Hematopoietic multipotent progenitor cell treated with erythropoietin and hydrocortisone succinate and interleukin-3 and kit ligand, for 15 days (in vitro differentiated cells): ENCODE measurements at places on chromosomes 7 and 10.

- no peak for DNase-seq
Observed at GRCh38 chr7:724298-724697, 2.2 kb upstream of the DNAAF5 start.

DNA sequence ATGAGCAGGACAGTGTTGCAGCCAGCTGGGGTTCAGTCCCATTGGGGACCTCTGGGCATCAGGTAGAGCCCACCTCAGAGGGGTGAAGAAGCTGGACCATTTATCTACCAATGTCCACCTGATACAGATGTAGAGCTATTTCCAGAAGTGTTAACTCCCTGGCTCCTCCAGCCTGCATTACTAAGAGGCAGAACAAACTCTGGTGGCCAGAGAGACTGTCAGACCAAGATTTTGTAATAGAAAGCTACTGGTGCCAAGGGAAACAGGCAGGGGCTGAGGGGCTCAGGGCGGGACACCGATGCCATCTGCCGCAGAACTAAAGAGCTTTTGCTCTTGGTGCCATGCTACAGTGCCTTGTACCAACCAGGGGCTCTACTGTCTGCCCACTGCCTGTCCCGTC lies 268.2 kb upstream of the HABP2 start:
- DNase-seq: no peak

GRCh38 chr7:102279537-102280400 lies 6.9 kb upstream of the SH2B2 start:
- peak; percentile 17 for DNase-seq

GRCh38 chr10:103967448-103968071 lies 620 bp downstream of the SLK start:
- peak; percentile 27 for DNase-seq

GRCh38 chr10:113350311-113351040 lies 202.4 kb upstream of the HABP2 start:
- no peak for DNase-seq

DNA sequence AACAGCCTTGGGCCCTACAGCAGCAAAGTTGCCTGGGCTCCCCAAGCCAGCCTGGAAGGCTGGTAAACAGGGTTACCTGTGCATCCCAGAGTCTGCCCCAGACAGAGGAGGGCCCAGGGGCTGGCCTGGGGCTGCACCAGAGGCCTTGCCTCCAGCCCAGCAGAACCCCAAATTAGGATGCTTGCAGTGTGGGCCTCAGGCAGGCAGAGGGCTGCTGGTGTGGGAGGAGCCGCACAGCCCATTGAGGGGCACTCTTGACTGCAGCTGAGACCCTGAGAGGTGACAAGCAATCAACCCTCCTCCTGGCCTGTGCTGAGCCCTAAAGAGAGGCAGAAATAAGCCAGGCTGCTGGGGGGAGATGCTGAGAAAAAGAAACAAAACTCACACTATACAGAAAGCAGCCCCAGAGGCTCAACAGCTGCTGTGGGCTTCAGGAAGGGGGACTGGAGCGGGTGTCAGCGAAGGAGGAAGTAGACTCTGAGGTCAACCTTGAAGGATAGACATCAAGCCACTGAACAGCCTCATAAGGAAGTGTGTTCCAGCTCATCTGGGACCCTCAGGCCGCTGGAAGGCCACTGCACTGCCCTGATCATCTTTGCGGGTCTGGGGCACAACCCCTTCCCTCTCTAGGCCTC lies 6.6 kb downstream of the AIFM2 start:
- DNase-seq: no peak

GRCh38 chr7:119996634-119997033 lies 276.3 kb upstream of the KCND2 start:
- no peak for DNase-seq

- no peak for DNase-seq
Observed at GRCh38 chr10:71687077-71687476, 32.5 kb downstream of the C10orf105 start.

- no peak for DNase-seq
Observed at GRCh38 chr7:122430710-122431109, 126.2 kb upstream of the FEZF1 start.

DNA sequence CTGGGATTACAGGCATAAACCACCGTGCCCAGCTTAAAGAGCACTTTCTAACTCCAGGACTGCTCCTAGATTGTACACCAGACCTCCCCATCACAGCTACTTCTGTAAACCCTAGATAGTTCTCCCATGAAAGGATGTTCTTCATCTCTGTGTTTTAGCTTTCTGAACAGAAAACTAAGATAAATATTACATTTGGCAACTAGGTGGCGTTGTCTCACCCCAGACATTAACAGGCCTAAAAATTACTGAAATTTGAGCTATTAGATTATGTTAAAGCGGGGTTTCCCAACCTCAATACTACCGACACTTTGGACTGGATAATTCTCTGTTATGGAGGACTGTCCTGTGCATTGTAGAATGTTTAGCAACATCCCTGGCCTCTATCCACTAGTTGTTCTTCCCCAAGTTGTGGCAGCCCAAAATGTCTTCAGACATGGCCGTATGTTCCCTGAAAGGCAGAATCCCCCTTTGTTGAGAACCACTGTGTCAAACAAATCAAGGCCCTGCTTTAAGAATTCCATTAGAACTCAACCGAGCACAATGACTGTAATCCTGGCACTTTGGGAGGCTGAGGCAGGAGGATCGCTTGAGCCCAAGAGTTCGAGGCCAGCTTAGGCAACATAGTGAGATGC lies 19.1 kb downstream of the ATOH7 start:
- peak; percentile 37 for DNase-seq

DNA sequence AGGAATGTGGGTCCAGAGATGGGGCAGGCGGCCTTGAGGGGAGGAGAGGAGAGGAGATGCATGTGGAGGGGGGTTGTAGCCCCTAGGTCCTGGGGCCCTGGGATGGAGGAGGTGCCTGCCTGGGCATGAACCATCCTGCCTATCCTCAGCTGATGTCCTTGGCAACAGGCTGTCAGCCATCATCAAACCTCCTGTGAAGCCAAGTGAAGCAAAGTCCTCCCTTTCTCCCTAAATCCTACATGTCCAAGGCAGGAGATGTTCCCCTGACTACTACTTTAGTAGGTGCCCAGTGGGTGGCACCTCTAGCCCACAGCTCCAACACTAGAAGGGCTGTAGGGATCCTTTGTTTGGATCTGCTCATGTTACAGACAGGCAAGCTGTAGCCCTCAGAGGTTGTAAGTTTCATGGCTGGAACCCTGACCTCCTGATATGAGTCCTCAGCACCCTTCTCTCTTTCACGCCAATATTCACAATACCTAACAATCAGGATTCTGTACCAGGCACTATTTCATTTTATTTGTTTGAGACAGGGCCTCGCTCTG lies 66.6 kb upstream of the SYPL1 start:
- no peak for DNase-seq

DNA sequence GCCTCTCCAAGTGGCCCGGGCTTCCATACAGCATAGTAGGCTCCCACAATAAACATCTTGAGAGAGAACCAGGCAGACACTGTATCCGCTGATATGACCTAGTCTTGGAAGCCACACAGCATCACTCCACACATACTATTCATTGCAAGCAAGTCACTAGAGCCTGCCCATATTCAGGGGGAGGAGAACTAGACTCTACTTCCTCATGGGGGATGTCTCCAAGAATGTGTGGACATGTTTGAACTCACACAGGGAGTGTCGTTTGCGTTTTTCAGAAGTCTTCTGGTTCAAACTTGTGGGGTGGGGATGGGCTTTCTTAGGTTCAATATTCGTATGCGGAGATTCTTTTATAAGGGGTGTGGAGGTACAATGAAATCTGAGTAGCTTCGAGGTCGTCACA lies 232.6 kb upstream of the HABP2 start:
- no peak for DNase-seq

DNA sequence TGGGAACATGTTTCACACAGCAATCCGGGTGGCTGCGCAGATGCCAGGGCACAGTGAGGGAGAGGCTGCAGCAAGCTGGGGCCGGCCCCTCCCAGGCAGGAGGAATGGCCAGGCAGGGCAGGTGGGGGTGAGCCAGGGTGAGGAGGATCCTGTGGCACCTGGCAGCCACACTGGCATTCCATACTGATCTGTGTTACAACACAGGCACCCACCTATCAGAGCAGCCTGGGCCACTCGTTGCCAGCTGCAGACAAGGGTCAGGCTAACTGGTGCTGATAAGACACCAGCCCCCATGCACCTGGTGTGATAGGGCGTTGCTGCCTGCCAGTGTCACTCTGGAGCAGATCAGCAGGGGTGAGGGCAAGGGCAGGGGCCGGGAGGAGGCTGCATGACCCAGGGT lies 16.6 kb upstream of the RET start:
- no peak for DNase-seq

DNA sequence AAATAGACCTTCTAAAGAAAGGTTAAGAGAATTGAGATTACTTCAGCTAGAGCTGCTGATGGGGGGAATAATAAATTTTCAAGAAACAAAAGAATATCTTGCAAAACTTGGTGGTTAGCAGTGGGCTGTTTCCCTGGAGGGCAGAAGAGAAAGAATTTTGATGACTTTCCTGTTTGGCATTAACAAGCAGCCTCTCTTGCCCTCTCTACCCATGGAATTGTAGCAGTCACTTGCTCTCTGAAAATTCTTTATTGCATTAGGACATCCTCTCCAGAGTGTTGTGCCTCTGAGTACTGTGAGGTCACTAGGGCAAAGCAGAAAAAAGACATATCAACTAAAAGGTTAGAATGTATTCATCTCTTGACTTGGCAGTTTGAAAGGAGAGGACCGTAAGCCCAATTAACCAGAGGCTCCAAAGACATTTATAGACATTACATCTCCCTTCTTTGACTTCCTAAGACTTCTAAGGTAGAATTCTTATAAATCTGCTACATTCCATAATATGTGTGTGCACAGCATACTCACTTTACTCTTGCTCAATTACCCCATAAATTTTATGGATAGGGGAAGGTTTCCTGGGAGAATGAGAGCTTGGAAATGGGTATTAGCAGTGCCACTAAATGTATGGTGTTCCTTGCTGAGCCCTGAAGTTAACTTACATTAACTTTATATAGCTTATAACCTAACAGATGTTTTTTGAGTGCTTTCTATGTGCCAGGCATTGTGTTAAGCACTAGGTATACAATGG lies 215.3 kb downstream of the KIF20B start:
- DNase-seq: no peak

DNA sequence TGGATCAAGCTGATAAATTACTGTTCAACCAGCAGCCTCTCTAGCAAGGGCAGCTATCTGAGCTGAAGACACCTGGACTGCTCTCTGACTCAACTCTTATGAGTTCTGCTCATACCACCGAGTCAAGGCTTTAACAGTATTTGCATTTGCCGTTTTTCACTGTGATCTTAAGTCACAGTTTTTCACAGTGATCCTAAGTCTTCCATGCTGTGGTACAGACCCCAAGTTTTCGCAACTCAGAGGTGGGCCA lies 31.3 kb downstream of the PIP4K2A start:
- DNase-seq: peak; percentile 64

GRCh38 chr10:11357439-11357838 lies 254.0 kb downstream of the USP6NL start:
- no peak for DNase-seq

DNA sequence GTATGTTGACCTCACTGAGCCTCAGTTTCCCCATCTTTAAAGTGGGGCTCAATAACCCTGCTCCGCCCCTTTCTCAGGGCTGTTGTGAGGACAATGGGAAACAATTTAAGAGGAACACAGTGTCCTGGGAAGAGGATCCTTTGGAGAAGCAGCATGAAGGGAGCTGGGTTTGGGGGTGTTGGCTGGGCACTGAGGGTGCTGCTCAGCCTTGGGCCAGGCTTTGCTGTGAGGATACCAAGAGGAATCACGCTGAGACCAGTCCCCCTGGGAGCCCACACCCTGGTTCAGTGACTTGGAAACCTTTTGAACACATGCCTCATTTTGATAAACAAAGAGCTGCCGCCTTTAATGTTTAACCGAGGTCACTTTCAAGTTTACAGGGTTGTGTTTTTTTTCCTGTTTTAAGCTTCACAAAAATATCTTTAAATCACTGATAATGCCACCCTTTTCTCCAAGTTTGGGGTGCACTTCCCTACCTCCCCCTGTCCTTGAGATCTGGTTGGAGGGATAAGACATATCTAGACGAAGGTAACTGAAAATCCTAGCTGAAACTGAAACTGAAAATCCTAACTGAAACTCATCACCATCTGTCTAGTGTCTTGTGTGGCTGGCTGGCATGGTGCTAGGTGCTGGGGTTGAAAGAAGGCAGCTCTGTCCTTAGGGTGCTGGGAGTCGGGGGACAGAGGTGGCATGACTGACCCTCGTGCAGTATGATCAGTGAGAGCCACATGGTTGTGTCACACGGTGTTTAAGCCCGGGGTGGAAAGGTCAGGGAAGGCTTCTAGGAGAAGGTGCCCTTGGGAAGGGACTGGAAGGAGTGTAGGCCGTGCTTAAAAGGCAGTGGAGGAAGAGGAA lies 27.7 kb downstream of the ZNF775 start:
- peak; percentile 49 for DNase-seq

GRCh38 chr7:76377186-76377918 lies 18.6 kb upstream of the YWHAG start:
- no peak for DNase-seq

- DNase-seq: no peak
Observed at GRCh38 chr10:122441961-122442360, 12.5 kb upstream of the ARMS2 start.

DNA sequence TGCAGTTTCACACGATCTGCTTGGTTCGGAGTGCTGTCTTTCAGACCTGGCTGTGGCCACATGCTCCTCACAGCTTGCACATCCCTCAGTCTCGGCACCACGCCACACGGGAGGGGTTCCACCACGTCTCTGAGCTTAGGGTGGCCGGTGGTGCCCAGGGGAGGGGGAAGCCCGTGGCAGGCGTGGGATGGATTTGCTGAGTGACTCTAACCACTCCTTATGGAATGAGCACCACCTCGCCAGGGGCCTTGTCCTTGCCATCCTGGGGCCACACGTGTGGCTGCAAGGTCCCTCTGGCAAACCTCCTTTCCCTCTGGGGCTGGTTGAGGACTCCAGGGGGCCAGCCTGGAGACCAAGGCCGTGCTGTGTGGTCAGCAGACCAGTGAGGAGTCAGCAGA lies 29.1 kb upstream of the FAM20C start:
- no peak for DNase-seq

DNA sequence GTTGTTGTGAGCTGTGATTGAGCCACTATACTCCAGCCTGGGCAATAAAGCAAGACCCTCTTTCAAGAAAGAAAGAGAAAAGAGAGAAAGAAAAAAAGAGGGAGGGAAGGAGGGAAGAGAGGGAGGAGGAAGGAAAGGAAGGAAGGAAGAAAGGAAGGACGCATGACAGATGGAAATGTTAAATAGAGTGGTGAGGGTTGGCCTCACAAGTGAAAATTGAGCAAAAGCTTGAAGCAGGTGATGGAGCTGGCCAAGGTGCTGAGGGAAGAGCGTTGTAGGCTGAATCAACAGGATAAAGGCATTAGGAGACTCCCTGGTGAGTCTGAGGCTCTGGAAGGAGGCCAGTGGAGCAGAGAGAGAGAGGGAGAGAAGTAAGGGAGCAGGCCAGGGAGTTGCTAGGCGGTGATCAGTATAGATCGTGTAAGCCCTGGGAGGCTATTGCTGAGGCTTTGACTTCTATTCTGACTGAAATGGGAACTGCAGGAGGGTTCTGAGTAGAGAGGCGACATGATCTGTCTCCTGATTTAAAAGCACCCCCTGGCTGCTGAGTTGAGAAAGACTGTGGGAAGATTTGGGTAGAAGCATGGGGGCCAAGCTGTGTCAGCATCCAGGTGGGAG lies 26.5 kb upstream of the TMEM248 start:
- DNase-seq: no peak
